Natural killer cell treated with Interleukin-12 subunit alpha and Interleukin-12 subunit beta and Interleukin-15 and Interleukin-18, amount 100 ng/mL, for 72 hours (primary cell): ENCODE measurements at places on chromosomes 3 and 15. TPM values are rescaled to one million over a fixed set of nuclear protein-coding genes. Genes with fewer than 3 reads are reported as not detected.
A peak's percentile ranks its signal among the peaks of the same experiment; 100 is the strongest.

Gene THRB
- 0.22 TPM for total RNA-seq

DNA sequence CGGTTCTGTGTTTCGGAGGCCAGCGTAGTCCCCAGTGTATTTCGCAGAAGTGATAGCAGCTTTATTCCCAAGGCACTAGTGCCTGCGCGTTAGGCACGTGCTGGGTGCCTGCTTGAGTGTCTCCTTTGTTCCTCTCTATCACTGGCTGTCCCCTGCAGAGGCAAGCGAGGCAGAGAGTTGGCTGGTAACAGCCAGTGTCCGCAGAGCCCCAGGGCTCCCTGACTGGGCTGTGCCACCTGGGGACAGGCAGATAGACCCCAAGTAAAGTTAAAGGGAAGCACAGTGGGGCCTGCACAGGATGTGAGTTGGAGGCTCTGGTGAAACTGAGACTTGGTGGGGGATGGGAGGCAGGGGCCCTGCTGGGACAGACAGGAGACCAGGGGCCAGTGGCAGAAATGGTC lies 50.7 kb downstream of the APBA2 start:
- H3K36me3 ChIP-seq: no peaks in the 10 kb centered on the region
- H3K4me3 ChIP-seq: peak overlapping the region; percentile 79
- H3K4me1 ChIP-seq: peaks cover 71% of the 10 kb centered on the region
- H3K27me3 ChIP-seq: no peaks in the 10 kb centered on the region
- no peak for DNase-seq

Gene SMAD6
- total RNA-seq: 1.1 TPM

DNA sequence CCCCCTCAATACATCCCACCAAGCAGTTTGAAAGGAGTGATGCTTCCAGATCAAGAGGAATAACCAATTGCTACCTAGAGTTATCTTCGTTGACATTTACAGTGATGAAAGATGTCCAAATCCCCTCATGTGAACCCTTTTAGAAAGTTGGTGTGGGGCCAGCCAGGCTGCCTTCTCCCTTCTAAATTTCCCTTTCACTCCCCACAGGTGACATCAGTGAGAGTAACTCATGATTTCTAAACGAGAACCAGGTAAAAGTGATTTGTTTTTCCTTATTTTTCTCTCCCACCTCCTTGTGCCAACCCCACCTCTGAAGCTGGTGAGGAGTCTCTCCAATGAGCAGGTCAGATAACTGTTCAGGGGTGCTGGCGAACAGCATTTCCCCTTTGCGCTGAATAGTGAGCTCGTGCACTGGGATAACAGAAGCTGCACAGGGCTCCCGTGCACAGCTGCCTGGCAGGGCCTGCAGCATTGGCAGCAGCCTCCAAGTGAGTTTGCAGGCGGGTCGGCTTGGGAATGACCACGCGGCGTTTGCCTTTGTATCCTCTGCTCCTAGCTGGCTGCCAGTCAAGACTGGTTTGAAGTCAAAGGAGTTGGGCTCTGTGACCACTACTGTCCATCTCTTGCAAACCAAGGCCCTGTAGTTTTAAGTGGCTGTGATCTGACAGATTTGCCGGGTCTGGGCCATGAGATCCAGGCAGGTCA lies 70.2 kb upstream of the CORO2B start:
- no peaks in the 10 kb centered on the region for H3K36me3 ChIP-seq
- no peak for DNase-seq
- no peak overlapping the region for H3K4me3 ChIP-seq
- H3K27ac ChIP-seq: no peak overlapping the region
- no peaks in the 10 kb centered on the region for H3K4me1 ChIP-seq

- no peak overlapping the region for H3K27ac ChIP-seq
- no peaks in the 10 kb centered on the region for H3K4me1 ChIP-seq
- no peak for DNase-seq
- no peak overlapping the region for H3K4me3 ChIP-seq
These were observed 189.3 kb downstream of the SV2B start for GRCh38 chr15:91289324-91289723.

DNA sequence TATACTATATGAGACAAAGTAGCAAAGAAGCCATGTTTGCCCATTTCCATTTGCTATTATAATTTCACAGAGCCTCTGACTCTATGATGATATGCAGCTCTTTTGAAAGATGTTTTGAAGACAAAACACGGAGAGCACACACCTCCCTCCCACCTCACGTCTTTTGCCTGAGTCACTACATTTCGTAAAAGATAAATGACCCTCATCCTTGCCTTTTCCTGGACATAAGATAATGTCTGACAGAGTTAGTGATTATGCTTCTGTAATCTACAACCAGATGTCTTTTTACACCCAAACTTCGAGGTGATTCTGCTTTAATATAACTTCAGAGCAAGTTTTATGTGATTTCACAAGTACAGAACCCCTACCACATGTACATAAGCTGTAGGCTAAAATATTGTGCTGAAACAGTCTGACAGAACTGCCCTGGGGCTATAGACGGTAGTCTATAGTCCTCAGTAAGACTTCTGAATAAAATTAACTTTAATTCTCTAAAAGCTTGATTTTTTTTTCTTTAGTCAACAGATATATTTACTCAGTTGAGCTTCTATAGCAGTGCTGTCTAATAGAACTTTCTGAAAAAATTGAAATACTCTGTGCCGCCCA lies 99.9 kb downstream of the CD200R1L start:
- no peak overlapping the region for H3K27ac ChIP-seq
- H3K4me1 ChIP-seq: no peaks in the 10 kb centered on the region
- H3K36me3 ChIP-seq: no peaks in the 10 kb centered on the region

- no peak overlapping the region for H3K27ac ChIP-seq
- peaks cover 6% of the 10 kb centered on the region for H3K36me3 ChIP-seq
- no peaks in the 10 kb centered on the region for H3K27me3 ChIP-seq
- DNase-seq: no peak
- no peaks in the 10 kb centered on the region for H3K4me1 ChIP-seq
- no peak overlapping the region for H3K4me3 ChIP-seq
These were observed 193.2 kb upstream of the ZNF385D start for GRCh38 chr3:21944251-21944650.

Gene LCTL
- total RNA-seq: not detected

DNA sequence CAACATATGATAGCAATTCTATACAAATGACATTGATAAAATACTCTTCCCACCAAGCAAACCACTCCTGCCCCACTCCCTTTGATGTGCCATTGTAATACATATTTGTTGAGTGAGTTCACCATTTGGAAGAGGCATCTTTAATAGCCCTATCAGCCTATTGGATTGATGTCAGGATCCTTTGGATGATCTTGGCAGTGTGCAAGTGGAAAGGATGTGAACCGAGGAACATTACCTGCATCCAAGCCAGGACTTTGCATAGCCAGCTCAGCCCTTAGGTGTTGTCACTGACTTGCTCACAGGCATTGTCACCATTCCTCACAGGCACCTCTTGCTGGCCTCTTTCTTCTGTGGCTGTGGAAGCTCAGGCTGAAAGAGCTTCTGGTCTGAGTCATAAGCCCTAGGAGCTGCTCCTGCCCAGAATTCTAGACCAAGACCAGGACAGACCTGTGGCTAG lies 16.5 kb upstream of the TIMP4 start:
- no peak overlapping the region for H3K4me3 ChIP-seq
- no peaks in the 10 kb centered on the region for H3K36me3 ChIP-seq
- no peaks in the 10 kb centered on the region for H3K27me3 ChIP-seq
- H3K4me1 ChIP-seq: no peaks in the 10 kb centered on the region
- no peak overlapping the region for H3K27ac ChIP-seq

DNA sequence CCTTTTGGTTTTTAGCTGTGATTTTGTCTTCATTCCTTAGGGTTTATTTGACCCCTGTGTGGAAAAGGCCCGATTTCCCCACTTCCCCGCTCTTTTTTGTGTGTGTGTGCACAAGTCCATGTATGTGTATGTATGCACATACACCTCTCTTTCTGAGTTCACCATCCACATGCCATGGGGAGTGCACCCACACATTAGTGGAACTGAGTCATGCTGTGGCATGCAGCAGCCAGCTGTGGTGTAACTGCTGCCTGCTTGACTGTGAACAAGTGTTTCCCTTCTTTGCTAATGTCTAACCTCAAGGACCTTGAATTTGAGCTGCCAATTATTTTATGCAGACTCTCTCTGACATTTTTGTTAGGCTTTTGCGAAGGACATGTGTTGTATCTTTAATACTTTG lies 434.9 kb upstream of the TPM1 start:
- H3K27me3 ChIP-seq: peaks cover 30% of the 10 kb centered on the region
- H3K27ac ChIP-seq: no peak overlapping the region
- no peak for DNase-seq
- no peak overlapping the region for H3K4me3 ChIP-seq

Gene CILP
- 0.12 TPM for total RNA-seq

GRCh38 chr3:126184465-126185000 lies 4.1 kb upstream of the ALDH1L1 start:
- peaks cover 31% of the 10 kb centered on the region for H3K27me3 ChIP-seq
- no peak overlapping the region for H3K4me3 ChIP-seq
- no peaks in the 10 kb centered on the region for H3K36me3 ChIP-seq
